A549 treated with GW870086 at 1 μM for 4 hours (cell line): ENCODE measurements at places on chromosomes 6 and 20. TPM values are rescaled to one million over a fixed set of nuclear protein-coding genes. Genes with fewer than 3 reads are reported as not detected.

The SAMD5 gene
- total RNA-seq, result 0.46 to 0.71 TPM (median 0.50 TPM) in 5 replicates

The FAM83C gene
- total RNA-seq, result 0.06 to 0.14 TPM (median 0.08 TPM) in 5 replicates

The COL9A3 gene
- 0.33 to 0.73 TPM (median 0.55 TPM) in 5 replicates for total RNA-seq

The ACTR5 gene
- total RNA-seq, result 9.2 to 11.8 TPM (median 9.5 TPM) in 5 replicates

The CBLN4 gene
- total RNA-seq, result not detected in 5 replicates

The BACH2 gene
- 0.64 to 1.9 TPM (median 0.75 TPM) in 5 replicates for total RNA-seq

The SCGN gene
- total RNA-seq, result 0.09 to 0.23 TPM (median 0.19 TPM) in 4 of 5 replicates, not detected in the other

The PRSS35 gene
- 0.07 to 0.15 TPM (median 0.09 TPM) in 4 of 5 replicates, not detected in the other for total RNA-seq

The TSBP1 gene
- total RNA-seq, result not detected in 5 replicates

The SNAP25 gene
- total RNA-seq, result 11.4 to 20.3 TPM (median 16.6 TPM) in 5 replicates

The MUC22 gene
- total RNA-seq, result 0.02 TPM in 1 of 5 replicates, not detected in the others

The NNAT gene
- total RNA-seq, result not detected in 5 replicates

The TREM2 gene
- not detected in 5 replicates for total RNA-seq

The ENPP1 gene
- total RNA-seq, result 0.87 to 1.6 TPM (median 1.3 TPM) in 5 replicates

The SLC25A27 gene
- 0.44 to 1.3 TPM (median 0.47 TPM) in 5 replicates for total RNA-seq

The UBE2C gene
- 225 to 255 TPM (median 251 TPM) in 5 replicates for total RNA-seq

The IL17A gene
- not detected in 5 replicates for total RNA-seq

The LINC00237 gene
- not detected in 5 replicates for total RNA-seq

The SAMHD1 gene
- total RNA-seq, result 7.0 to 9.4 TPM (median 7.5 TPM) in 5 replicates

The DOK5 gene
- total RNA-seq, result not detected in 5 replicates

The ROMO1 gene
- 336 to 420 TPM (median 360 TPM) in 5 replicates for total RNA-seq

The HSP90AB1 gene
- 1,114 to 1,282 TPM (median 1,178 TPM) in 5 replicates for total RNA-seq

The TTK gene
- total RNA-seq, result 14.3 to 21.1 TPM (median 18.9 TPM) in 5 replicates

The METTL24 gene
- total RNA-seq, result not detected in 5 replicates

The OLIG3 gene
- total RNA-seq, result not detected in 5 replicates

The CDK5RAP1 gene
- total RNA-seq, result 30.5 to 34.6 TPM (median 32.3 TPM) in 5 replicates
